Activated CD4-positive, alpha-beta memory T cell treated with anti-CD3 and anti-CD28 coated beads for 36 hours (primary cell): ENCODE measurements at places on chromosomes 2 and 18.

DNA sequence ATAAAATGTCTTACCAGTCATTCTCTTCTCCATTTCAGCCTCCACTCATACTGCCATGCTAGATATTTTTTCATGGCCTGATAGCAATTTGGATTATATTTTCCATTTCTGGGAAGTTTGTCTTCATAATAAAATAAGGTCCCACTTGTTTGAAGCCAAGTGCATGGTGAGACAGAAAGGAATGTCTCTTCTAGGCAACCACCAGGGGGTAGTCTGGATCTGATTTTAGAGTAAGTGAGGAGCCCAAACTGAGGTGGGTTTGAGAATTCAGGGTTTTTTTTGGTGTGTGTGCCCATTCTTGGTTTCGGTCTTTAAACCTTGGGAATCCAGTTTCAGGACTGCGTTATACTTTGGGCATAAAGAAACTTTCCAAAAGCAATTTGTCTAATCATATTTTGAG is 315.5 kb downstream of the RPRM start:
- no peak for DNase-seq

GRCh38 chr2:9196637-9197036 is 10.0 kb upstream of the ASAP2 start:
- DNase-seq, result no peak

DNA sequence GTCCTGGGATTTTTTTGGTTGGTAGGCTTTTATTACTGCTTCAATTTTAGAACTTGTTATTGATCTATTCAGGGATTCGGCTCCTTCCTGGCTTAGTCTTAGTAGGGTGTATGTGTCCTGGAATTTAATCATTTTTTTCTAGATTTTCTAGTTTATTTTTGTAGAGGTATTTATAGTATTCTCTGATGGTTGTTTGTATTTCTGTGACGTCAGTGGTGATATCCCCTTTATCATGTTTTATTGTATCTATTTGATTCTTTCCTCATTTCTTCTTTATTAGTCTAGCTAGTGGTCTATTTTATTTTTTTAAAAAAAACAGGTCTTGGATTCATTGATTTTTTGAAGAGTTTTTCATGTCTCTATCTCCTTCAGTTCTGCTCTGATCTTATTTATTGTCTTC is 193.3 kb upstream of the MAP2 start:
- DNase-seq, result no peak

DNA sequence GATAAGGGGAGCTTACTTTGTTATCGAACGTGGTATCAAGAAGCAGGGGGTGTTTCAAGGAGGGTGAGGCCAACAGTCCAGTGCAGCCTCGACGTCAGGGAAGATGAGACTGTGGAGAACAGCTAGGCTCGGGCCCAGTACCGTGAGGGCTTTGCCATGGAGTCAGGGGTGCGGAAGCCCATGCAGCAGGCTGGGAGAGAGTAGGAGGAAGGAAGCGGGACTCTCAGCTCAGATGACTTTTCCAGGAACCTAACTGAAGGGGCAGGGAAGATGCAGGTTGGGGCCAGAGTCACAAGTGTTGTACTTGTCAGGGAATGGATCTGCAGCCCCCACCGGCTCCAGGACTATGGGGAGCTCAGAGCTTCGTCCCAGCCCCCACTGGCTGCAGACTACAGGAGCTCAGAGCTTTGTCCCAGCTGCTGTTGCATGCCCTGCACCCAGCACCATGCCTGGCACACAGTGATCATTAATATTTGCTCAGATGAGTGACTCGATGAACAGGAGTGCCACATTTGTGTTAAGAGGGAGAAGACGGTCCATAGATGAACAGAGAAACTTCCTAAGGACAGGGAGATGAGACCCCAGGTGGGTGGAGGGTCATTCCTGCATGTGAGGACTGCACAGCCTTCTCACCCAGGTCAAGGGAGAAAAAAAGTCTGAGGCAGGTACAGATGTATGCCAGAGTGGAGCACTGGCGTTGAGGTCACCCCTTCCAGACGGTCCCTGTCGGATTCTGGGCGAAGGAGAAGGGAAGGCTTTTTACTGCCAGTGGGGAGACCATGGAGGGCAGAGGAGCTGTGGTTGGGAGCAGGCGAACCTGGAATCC is 36.4 kb downstream of the PTGR3 start:
- DNase-seq, result no peak

- DNase-seq, result peak; percentile 24
These were observed 871 bp upstream of the ALS2 start for GRCh38 chr2:201781557-201782051.

- no peak for DNase-seq
These were observed 121.3 kb upstream of the DDX18 start for GRCh38 chr2:117693154-117693553.

GRCh38 chr2:216651351-216651881 is 18.2 kb downstream of the IGFBP2 start:
- DNase-seq, result no peak

GRCh38 chr2:109208951-109209335 is 79.9 kb downstream of the SH3RF3 start:
- DNase-seq, result no peak

DNA sequence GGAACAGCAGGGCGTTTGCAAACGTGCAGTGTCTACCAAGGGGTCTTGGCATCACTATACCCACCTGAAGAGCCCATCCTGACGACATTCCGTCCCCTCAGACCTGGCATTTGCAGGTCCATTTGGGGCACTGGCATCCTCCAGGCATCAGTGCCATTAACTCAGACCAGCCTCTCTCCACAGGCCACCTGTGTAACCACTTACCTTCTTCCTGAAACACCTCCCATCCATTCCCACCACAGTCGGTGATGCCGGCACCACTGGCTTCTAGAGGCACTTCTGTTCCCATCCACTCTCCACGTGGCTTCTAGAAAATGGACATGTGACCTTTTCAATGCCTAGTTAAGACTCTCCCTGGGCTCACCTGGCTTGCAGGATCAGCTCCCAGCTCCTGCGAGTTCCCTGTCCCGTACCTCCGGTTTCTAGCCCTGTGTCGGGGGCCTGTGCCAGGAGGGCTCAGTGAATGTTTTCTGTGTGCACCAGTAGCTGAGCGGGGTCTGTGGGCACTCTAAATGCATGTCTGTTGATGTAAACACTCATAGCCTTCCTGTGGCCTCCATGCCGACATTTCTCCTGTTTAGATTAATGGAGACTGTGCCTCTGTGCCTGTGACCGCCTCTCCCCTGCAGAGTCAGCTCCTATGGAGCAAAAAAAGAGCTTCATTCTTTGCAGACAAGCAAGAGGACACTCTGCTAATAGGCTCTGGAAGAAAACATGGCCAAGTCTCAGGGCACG is 458.0 kb upstream of the HS6ST1 start:
- no peak for DNase-seq

DNA sequence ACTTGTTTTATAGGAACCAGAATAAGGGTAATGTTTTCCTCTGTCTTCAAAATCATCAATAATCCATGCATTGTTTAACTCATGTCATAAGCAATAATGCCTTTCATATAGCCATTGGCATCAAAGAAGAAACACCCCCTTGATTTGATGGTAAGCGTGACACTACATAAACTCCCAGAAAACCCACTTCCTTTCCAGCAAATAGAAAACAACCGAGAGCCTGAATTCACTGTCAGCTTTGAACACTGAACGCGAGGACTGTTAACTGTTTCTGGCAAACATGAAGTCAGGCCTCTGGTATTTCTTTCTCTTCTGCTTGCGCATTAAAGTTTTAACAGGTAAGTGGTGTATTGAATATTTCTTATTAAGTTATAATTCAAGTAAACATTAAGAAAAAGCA is at the start of gene ICOS:
ICOS (plus strand) TSS at position 229 of the 400 bp plus-strand sequence; CDS start at position 281, 52 bp downstream.
- DNase-seq, result peak; percentile 75

DNA sequence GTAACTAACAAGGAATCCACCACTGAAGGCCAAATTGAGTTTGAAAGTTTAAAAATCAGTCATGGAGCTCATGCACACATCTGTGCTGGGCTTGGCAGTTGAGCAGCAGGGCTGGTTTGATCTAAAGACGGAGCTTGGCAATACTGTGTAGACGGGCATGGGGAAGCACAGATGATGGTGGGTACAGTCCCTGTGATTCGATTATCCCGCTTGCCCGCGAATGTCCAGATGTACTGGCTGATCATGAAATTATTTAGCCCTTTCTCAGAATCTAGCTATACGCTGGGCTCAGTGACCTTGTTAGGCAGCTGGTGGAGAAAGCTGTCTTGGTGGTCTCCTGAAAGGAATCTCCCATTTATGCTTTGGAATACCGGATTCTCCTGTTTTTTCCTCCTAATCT is 74.8 kb upstream of the SOX11 start:
- DNase-seq, result no peak

GRCh38 chr2:29041161-29041660 is 33.1 kb downstream of the PCARE start:
- no peak for DNase-seq

DNA sequence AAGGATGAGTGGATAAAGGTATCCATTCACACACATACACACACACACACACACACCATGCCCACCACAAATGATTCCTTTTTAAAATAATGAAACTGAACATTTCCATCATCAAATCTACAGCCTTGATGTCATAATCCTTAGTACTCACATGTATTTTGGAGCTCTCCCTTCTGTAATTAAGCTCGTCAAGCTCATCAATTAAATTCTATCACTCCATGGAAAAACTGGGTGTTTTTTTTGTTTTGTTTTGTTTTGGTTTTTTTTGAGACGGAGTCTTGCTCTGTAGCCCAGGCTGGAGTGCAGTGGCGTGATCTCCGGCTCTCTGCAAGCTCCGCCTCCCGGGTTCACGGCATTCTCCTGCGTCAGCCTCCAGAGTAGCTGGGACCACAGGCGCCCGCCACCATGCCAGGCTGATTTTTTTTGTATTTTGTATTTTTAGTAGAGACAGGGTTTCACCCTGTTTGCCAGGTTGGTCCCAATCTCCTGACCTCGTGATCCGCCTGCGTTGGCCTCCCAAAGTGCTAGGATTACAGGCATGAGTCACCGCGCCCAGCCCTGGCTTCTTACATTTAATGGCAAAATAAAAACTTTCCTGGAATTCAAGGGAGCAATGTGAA is 78.6 kb upstream of the RGPD4 start:
- DNase-seq, result no peak

DNA sequence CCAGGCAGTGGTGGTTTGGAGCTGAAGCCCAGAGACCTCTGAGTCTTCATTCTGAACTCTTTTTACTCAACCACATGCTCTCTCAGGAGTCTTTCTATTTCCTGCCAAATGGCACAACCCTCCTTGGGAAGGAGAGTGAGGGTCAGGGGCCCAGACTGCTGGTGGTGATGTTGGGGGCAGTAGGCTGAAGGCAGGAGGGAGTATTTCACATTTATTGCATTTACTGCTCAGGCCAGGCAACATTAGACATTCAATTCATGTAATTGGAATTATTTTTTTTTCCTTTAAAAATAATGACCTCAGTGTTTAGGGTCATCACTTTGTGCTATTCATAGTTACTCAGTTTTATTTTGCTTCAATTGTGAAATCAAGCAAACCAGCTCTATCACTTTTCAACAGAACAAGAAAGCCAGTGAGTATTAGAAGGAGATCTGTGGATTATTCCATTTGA is 311.3 kb upstream of the NT5C1B start:
- no peak for DNase-seq

- DNase-seq, result no peak
These were observed 61.5 kb upstream of the FAM98A start for GRCh38 chr2:33660416-33661123.

GRCh38 chr2:227462462-227462951 is 9.4 kb upstream of the AGFG1 start:
- peak; percentile 66 for DNase-seq

GRCh38 chr2:11701751-11702301 is 31.8 kb upstream of the NTSR2 start:
- no peak for DNase-seq

DNA sequence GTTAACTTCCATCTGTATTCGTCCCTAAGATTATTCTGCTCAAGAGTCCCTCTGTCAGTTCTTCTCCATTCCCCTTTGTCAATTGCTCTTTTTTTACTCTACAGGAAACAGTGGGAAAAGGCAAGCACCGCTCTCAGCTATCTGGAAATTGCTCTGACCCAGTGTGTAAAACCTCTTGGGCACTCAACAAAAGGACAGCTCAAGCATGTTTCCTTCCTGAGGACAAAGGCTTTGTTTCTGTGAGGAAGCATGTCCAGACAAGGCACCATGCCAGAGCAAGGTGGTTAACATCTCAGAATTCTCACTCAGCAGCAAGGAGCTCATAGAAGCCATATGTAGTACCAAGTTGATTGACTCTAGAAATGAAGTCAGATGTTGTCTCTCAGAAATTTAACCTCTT is 735.6 kb downstream of the TSN start:
- no peak for DNase-seq

GRCh38 chr2:137190411-137191195 is 425.3 kb downstream of the THSD7B start:
- DNase-seq, result no peak

DNA sequence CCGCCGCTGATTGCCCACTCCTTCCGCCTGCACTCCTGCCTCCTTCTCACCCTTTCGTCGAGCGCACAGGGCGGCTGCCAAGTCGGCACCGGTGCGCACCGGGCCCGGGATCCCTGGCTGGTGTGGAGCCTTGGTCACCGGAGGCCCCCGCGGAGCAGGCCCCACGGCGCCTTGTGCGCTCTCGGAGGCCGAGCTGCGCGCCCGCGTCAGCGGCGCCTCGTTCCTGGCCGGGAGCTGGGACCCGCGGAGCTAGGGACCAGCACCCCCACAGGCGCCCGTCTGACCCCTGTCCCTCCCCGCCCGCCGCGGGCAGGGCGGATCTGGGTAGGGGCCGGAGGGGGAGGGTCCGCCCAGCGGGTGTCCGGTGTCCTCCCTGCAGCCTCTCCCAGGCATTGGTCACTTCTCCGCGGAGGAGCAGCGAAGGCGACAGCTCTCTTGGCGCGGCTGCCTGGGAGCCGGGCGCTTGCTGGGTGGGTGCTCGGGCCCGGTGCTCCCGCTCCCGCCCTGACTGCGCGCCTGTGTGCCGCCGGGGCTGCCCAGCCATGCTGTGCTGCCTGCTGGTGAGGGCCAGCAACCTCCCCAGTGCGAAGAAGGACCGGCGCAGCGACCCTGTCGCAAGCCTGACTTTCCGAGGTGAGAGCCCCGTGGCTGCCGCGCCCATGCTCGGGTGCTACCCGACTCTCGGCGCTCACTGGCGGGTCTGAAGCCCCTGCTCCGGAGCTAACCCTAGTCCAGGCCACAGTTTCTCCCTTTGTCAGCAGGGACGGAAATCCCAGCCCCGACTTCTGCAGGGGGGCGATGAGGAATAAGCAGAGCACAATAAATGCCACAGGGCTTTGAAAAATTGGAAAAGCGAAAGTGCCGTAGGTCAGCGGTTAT is 13.2 kb downstream of the DYSF start:
- DNase-seq, result peak; percentile 16
